ENCODE measurements at places on chromosomes 11 and 22.

GRCh38 chr11:32259641-32260081 is 168.8 kb downstream of the RCN1 start:
- DNase-seq, result peak; percentile 9

GRCh38 chr11:26187639-26188038 is 144.3 kb upstream of the ANO3 start:
- peak; percentile 88 for DNase-seq

- DNase-seq, result no peak
These were observed 304.2 kb downstream of the DYNC2H1 start for GRCh38 chr11:103413266-103413888.

DNA sequence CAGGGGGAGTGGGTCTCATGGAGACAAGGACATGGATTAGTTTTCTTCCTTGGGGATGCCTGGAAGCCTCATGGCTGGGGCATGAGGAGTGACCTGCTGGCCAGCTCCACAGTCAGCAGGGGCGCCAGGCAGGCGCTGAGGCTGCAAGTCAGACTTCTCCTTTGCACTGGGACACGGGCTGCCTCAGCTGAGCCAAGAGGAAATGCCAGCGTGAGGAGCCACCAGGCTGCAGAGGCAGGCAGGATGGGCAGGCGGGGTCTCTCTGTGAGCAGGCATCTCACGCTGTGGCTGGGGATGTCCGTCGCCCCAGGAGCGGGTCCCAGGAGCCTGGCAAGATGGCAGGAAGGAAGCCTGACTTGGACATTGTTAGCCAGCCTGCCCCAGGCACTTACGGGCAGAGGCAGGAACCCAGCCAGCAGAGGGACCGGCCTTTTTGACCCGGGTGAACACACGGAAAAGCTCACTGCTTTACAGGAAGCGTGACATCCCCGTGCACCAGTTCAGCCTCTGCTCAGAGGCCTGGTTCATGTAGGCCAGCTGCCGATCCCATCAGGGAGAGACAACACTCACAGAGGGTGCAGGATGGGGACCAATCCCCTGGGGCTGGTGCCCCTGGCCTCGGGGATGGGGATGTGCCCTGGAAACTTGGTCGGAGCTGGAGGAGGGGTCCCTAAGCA is 10.2 kb downstream of the GNB1L start:
- DNase-seq, result peak; percentile 90

GRCh38 chr11:73292525-73292894 is 15.6 kb upstream of the ARHGEF17 start:
- peak; percentile 40 for DNase-seq

DNA sequence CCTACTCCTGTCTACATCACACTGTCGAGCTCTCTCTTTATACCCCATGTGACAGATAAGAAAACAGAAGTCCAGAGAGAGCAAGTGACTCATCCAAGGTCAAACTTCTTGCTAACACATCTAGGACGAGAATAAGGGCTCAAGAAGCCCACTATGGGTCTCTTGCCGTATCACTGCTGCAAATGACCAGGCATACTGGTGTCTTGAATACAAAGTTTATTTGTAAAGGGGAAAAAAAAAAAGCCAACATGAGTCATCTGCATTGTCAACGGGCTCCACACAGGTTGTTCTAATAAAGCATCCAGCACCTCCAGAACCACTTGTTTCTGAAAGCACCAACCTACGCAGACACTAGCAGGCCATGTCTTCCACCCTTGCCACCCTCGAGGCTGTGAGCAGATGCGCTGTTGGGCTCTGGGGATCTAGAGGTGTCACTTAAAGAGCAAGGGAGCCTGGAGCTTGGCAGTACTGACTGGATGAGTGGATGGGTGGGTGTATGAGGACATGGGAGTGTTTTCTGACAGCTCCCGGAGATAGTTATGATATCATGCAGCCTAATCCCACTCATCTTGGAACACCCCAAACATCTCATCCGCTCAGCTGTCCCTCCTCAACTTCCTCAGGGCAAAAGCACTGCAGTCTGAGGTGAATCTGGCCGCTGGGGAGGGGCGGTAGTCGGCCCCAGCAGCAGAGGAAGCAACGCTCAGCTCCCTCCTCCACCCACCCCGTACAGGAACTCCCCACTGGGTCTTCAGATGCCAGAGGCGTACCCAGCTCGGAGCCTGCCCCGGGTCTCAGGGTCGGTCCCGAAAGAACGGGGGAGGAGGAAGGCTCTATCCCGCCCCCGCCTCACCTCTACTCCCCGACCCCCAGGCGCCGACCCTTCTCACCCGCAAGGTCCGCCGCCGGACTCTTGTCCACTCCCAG is 1.0 kb downstream of the SMCO4 start:
- peak; percentile 70 for DNase-seq

DNA sequence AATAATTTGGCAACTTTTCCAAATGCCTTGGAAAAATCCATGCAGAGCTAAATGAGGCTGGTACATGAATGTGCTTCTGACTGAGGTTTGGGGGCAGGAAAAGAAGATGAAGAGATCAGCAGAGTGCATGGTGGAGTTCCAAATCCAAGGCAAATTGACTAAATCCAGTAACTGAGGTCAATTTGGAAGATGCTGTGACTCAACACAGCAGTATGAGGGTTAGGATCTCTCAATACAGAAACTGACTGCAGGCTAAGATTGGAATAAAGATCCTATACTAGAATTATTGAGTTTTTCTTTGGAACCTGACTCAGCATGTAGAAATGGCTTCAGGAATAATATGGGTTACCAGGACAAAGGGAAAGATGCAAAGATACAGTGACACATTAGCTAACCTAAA is 99.3 kb upstream of the FAT3 start:
- DNase-seq, result peak; percentile 59

GRCh38 chr11:75328426-75329277 is 22.8 kb downstream of the ARRB1 start:
- peak; percentile 87 for DNase-seq

- DNase-seq, result peak; percentile 41
These were observed 44.9 kb downstream of the ATG16L2 start for GRCh38 chr11:72859126-72859525.

DNA sequence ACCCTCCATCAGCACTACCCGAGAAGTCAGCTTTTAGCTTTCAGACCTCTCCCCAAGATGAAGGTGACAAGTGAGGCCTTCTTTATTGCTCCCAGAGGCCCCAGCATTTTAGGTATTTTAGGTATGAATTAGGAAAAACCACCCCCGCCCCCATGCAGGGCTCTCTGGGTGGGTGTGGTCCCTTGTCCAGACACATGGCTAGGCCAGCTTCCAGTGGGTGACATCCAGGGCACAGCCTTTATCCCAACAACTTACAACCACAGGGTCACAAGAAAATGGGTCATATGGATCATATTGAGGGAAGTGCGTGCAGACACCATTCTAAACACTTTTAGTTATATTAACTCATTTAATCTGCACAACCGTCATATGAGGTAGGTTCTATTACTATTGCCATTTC is 42.1 kb downstream of the RIBC2 start:
- DNase-seq, result peak; percentile 67

DNA sequence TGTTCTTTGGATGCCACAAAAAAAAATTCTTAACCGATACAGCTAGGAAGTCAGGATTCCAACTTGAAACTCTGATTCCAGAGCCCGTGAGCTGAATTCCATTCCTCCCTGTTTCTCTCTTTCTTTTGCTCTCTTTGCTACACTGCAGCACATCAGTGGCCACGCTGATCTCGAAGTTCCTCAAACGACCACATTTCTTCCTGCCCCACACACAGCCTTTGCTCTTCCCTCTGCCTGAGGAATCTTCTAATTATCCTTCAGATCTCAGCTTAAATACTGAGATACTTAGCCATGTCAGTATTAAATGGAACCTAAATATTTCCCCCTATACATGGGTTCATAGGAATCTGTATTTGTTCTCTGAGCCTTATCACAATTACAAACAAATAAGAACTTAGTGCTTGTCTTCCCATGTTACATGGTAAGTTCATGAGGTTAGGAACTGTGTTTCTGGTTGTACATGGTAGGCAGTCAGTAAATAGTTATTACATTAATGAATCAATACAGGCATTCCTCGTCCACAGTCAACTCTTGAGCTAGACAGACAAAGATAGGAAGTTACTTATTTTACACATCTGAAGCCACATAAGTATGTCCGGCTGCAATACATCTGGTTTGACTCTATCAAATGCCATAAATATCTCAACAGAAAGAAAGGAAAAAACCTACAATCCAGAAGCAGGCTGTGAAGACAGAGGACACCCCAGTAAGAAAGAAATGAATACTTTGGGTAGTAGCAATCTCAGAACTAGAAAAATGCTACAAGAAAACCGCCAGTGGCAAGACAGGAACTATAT is 86.6 kb downstream of the MAML2 start:
- peak; percentile 75 for DNase-seq

- DNase-seq, result no peak
These were observed 196.4 kb upstream of the TENM4 start for GRCh38 chr11:79637219-79637618.

DNA sequence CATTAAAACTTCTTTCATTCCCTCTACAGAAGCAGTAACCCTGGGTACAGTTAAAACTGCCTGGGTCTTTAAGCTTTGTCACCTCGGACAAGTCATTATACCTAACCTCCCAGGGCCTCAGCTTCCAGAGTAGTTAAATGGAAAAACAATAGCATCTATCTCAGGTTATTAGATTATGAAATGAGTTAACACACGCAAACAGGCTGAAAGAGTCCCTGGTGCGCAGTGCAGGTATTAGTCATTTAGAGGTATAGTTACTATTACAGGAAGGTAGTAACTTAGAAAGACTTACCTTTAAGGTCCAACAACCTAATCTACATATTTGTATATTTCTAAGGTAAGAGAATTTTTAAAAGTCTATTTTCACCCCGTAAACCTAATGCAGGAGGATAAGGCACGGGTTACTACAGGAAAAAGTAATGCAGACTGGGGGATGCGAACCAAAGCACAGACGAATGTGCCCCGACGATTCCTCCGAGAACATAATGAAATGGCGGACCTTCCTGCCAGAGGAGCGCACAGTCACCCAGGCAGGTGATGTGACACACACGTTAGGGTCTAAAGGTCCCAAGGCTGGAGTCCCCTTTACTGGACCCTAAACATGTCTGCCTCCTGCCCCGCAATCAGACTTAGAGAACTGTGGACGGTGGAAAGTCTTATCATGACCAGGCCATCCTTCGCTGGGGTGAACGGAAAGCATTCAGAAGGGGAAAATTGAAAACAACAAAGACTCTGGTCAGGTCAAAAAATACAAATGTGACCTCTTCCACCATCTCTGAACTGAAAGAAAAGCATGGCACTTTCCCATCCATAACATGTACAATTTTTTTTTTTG is 1.3 kb downstream of the NAP1L4 start:
- peak; percentile 15 for DNase-seq

DNA sequence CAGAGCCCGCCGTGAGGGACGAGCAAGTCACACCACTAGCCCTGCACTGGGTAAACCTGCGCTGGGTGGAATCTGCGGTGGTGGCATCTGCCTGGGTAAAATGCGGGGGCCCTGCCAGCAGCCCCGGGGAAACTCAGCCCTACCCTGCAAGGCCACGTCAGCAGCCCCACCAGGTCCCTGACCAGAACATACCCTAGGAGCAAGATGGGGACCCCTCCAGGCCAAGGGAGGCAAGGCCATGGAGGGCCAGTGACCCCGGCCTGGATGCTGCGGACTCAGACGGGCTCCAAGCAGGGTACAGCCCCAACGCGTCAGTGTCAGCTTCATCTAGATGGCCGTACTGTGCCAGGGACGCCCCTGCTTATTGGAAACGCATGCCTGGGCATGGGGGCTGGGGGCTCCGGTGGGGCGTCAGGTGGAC is 26.3 kb downstream of the TOLLIP start:
- DNase-seq, result no peak

GRCh38 chr22:37240240-37240940 is 3.7 kb downstream of the RAC2 start:
- DNase-seq, result no peak

DNA sequence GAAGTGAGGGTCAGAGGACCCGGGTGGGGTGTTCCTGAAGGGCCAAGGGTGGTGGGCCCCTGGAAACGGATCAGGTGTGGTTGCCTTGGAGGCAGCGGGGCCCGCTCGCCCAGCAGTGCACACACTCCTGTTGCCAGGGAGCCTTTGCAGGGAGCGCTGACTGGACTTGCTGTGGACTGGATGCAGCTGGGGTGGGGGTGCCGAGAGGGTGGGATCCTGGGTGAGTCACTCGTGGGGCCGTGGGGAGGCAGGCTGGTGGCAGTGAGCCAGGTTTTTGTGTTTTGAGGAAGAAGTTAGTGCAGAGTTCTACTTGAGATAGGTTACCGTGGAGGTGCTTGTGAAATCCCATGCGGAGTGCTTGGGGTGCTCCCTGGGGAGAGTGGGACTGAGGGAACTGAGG is 1.3 kb downstream of the MRPL23 start:
- DNase-seq, result no peak

- no peak for DNase-seq
These were observed 163.4 kb upstream of the NECTIN1 start for GRCh38 chr11:119892311-119892808.

- no peak for DNase-seq
These were observed 171.4 kb upstream of the BLID start for GRCh38 chr11:122287401-122287800.

All from EH (cell line).